GM12865 (cell line): ENCODE measurements at places on chromosomes 4 and X.
A peak's percentile ranks its signal among the peaks of the same experiment; 100 is the strongest.

GRCh38 chr4:1464581-1465171, 58.4 kb upstream of the NKX1-1 start:
- DNase-seq, result no peak

DNA sequence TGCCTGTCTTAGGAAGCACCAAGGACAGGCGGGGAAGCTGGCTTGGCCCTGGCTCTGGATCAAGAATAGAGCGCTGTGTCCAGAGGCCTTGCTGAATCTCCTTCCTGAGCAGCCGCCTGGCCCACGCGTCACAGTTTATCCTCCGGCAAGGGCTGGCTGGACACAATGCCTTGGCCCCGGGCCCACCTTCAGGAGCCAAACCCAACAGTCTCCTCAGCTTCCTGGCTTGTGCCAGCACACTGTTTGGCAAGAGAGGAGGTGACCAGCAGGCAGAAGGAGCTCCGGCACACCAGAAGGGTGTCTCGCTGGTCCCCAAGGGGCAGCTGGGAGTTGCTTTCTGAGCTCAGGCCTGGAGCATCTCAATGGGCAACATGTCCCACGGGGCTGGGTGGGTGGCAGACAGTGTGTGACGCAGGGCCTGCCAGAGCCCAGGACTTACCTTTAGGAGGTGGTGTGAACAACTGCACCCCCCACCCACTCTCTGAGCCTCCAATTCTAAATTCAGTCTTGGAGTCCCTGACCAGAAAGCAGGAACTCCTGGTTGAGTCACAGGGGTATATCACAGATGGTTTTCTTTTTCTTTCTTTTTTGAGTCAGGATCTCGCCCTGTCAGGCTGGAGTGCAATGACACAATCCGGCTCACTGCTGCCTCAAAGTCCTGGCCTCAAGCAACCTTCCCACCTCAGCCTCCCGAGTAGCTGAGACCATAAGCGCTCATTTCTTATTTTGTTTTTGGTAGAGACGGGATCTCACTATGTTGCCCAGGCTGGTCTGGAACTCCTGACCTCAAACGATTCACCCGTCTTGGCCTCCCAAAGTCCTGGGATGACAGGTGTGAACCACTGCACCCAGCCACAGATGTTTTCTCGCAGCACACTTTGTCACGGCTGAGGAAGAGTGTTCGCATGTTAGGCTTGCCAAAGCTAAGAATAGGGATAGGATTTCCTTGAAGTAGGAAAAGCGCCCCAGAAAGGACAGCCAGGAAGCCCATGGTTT, 361.2 kb downstream of the BCOR start:
- peak; percentile 1 for DNase-seq

DNA sequence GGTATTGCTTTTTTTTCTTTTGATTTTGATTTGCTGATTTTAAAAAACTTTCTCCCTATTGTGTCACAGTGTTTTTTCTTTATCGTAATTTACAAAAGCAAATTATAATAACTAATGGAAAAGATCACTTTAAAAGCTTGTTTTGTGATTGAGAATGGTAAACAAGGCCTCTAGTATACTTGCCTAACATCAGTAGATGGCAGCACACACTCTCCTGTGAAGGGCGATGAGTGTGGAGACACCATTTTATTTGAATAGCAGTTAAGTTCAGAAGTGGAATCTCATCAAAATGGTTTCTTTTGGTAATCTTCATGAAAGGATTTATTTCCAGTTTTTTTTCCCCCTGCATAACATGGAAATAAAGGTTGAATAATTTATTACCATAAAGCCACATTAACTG, 72.3 kb downstream of the PAK3 start:
- peak; percentile 31 for DNase-seq

DNA sequence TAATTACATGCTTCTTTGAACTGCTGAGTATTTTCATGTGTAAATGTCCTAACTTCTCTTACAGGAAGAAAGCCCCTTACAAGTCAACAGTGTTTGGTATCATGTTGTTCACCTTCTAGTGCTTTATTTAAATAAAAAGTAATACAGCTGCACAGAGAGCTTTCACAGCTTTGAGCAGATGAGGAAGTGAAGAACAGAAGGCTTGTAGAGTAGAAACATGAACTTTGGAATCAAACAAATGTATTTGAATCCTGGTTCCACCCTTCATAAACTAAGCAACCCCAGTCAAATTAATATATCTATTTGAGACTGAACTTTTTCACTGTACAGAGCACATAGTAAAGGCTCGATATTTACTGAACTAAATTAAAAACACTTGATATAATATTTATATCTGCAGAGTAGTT, 120.5 kb downstream of the CAMK2D start:
- peak; percentile 57 for DNase-seq

DNA sequence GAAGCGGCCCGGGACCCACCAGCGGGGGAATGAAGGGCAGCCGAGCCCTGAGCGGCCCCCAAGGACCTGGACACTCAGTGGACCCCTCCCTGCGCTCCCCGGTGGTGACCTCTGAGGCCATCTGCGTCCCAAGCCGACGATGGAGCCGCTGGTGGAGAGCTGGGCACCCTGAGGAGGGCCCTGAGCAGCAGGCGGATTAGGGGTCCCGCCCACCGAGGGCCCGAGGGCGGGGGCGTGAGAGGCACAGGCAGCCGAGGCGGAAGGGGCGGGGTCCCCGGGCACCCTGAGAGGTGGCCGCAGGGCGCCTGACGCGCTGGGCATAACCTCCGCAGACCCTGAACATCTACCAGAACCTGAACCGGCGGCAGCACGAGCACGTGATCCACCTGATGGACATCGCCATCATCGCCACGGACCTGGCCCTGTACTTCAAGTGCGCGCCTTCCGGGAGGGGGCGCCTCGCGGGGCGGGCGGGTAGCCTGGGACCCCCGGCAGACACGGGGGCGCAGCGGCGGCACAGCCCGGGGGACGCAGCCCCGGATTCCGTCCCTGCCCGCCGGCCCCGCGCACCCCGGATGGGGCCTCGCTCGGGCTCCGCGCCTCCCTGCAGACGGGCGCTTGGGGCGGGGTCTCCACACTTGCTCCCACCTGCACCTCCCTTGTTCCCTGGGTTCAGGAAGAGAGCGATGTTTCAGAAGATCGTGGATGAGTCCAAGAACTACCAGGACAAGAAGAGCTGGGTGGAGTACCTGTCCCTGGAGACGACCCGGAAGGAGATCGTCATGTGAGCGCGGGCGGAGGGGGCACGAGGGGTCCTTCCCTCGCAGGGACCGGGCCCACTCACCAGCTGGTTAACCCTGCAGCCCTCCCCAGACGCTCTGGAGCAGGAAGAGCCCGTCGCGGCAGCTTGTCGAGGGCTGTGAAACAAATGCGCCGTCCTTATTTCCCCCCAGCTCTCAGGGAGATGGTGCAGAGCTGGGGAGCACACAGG, 10.3 kb downstream of the ATP5ME start:
- DNase-seq, result peak; percentile 72

GRCh38 chrX:1587161-1587560, 4.2 kb upstream of the AKAP17A start:
- peak; percentile 59 for DNase-seq

DNA sequence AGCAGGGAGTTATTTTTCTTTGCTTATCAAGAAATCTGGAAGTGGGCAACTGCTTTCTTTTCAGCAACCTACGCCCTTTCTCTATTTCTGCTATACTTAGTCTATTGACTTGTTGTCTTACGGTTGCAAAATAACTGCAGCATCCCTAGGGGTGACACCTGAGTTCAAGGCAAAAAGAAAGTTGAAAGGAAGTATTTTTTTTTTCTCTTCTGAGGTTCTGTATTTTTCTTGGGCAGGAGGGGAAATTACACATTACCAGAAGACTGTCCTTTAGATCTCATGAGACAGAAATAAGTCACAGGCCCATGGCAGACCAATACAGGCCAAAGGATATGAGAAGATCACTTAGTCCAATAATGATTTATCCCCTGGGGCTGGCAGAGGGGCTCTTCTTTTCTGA, 204.7 kb upstream of the CASK start:
- peak; percentile 56 for DNase-seq

DNA sequence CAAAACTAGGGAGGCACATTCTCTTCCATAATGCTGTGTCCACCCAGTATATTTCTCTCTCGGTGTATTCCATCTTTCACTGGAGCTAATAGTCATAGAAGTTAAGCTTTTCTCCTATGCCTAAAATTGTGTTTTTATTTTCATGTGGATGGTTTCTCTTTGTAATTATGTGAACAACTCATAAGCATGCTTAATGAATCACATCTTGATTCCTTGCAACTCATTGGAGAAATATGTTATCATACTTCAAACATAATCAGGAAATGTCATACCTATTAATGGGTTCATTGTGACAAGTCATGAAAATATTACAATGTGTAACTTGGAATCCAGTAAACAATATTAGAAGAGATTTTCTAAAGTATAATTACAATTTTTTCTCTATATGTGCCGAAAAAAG, 186.3 kb downstream of the SLC7A11 start:
- no peak for DNase-seq

GRCh38 chr4:106497271-106497670, 128.7 kb upstream of the GIMD1 start:
- no peak for DNase-seq

GRCh38 chrX:53403535-53403934, 18.9 kb downstream of the SMC1A start:
- no peak for DNase-seq
